NCI-H187 (cell line): ENCODE measurements at places on chromosomes 1 and 21.
A peak's percentile ranks its signal among the peaks of the same experiment; 100 is the strongest.

- DNase-seq, result no peak
These were observed 3.0 kb upstream of the SMYD2 start for GRCh38 chr1:214277704-214278635.

GRCh38 chr1:65525266-65526048, 105.0 kb downstream of the LEPR start:
- no peak for DNase-seq

DNA sequence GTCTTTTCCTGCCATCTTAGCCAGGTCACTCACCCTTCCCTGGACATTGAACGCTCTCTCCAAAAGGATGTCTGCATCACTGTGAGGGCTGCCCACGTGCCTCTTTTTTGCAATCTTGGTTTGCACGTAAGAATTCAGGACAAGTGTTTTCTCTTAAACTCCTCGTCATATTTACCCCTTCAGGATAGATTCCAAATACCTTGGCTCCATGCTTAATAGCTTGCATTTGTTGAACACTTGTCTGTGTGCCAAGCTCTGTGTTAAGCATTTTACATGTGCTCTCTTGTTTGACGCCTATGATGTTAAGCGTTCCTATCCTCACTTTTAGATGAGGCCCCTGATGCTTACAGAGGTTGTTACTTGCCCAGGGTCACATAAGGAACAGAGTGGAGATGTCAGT, 29.8 kb downstream of the RCSD1 start:
- no peak for DNase-seq

- no peak for DNase-seq
These were observed 64.7 kb downstream of the JAK1 start for GRCh38 chr1:64901663-64902062.

GRCh38 chr1:107706182-107706581, 258.8 kb downstream of the VAV3 start:
- no peak for DNase-seq

GRCh38 chr1:193626695-193627094, 440.3 kb upstream of the B3GALT2 start:
- DNase-seq, result no peak

GRCh38 chr1:234141006-234141405, 232.2 kb upstream of the COA6 start:
- DNase-seq, result no peak

- no peak for DNase-seq
These were observed 102.1 kb downstream of the LMX1A start for GRCh38 chr1:165254376-165254775.

GRCh38 chr1:204829133-204829825, 41.4 kb upstream of the NFASC start:
- DNase-seq, result peak; percentile 24

DNA sequence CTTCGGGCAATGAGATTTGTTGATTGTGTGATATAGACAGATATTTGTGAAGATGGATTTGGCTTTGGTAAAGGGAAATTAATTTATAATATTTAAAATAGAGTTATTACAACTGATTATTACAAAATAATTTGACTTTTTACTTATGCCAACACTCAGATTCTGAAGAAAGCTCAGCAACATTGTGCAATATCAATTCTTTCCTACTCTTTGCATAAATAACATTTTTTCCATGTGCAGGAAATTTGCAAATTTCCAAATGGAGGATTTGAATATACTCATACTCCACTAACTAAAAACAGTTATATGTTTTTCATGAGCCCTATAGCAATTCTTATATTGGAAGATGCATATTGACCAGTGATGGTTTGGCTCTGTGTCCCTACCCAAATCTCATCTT, 676.4 kb upstream of the ADAMTS5 start:
- DNase-seq, result no peak

- no peak for DNase-seq
These were observed 18.5 kb downstream of the TNFRSF1B start for GRCh38 chr1:12185036-12185917.

- DNase-seq, result no peak
These were observed 14.5 kb downstream of the CFHR4 start for GRCh38 chr1:196902344-196902743.

DNA sequence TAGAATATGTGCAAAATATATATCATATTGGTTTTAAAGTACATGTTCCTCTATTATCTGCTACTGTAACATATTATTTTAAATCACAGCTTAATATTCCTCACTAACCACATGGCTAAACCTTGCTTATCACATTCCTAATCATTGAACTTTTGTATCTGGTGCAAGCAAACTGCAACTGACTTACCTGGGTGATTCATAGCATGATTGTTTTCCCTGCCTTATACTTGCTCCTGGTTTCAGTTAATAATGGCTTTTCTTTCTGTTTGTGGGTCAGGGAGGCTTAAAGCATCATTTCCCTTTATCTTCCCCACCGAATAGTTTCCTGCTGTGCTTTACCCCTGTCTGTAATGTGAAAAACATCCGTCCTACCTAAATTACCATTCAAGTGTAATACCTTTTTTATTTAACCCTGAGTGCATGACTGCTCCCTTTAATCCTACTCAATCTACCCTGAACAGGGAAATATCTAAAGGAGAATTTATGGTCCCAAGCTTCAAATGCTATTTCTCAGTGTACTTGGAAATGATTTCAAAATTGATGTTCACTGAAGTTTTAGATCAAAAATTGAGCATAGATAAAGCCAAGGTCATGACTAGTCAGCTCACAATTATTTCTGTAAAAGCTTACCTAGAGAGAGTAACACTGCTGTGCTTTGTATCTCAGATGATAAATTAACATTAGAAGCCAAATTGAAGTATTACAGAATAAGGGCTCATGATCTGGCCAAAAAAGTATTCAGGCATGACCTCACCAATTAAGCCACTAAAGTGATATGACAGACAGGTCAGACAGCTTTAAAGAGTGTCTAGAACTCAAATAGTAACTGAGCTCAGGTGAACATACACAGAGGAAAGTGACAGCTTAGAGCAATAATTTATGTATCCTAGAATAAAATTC, 507.1 kb downstream of the BRINP3 start:
- no peak for DNase-seq

DNA sequence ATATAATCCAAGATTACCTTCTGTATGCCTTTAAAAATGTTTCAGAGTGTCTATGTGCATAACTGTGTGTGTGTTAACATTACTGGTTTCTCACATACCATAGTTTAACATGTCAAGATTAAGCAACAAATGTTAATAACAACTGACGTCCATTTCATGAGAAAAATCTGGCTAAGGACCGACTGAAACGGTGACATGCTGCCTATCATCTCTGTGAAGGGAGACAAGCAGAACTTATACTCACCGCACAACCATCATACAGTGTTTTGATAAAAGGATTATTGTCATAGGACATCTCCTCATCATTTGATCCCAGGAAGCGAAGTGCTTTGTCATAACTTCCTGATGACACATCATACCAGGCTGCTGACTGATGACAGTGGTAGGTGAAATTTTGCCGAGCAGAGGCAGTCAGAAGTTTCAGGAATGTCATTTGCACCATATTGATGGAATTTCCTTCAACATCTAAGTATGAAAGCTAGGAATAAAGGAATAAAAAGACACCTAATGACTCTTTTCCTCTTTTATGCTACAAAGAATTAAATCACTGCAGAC, 228.8 kb downstream of the COL11A1 start:
- no peak for DNase-seq

DNA sequence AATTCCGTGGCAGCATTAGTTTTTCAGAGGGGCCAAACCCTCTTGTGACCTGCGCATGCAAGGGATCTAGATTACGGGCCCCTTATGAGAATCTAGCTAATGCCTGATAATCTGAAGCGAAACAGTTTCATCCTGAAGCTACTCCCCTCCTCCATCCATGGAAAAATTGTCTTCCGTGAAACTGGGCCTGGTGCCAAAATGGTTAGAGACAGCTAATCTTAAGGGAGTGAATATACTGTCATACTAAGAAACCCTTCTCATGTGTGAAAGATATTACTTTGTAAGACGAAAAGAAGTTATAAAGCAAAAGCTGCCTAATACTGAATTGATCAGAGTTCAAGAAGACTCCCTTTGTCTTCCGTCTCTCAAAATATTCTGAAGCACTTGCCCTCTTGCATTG, 166.3 kb downstream of the DUSP10 start:
- DNase-seq, result no peak

DNA sequence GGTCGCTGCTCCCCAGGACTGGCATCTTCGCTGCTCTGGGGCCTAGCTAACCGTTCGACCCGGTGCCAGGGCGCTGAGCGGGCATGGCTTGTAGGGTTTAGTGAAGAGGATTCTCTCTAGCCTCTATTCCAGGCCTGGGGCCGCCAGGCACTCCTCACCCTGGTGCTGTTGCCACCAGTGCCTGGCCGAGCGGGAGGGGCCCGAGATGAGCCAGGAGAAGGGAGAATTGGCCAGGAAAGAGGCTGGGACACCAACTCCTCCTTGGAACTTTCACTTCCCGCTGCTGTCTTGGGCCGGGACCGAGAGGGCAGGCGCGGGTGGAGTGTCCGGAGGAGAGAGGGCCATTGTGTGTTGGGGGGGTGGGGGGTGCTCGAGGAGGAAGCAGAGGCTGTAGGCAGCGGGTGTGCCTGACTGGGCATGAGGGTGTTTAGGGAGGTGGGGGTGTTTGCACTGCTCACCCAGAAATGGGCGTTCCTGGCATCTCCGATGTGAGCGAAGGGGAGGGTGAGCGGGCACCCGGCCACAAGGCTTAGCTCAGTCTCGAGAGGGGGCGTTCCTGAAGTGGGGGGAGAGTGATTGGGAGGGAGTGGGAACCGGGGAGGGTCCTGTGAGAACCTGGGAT, 772 bp downstream of the ADAM15 start:
- DNase-seq, result peak; percentile 54

DNA sequence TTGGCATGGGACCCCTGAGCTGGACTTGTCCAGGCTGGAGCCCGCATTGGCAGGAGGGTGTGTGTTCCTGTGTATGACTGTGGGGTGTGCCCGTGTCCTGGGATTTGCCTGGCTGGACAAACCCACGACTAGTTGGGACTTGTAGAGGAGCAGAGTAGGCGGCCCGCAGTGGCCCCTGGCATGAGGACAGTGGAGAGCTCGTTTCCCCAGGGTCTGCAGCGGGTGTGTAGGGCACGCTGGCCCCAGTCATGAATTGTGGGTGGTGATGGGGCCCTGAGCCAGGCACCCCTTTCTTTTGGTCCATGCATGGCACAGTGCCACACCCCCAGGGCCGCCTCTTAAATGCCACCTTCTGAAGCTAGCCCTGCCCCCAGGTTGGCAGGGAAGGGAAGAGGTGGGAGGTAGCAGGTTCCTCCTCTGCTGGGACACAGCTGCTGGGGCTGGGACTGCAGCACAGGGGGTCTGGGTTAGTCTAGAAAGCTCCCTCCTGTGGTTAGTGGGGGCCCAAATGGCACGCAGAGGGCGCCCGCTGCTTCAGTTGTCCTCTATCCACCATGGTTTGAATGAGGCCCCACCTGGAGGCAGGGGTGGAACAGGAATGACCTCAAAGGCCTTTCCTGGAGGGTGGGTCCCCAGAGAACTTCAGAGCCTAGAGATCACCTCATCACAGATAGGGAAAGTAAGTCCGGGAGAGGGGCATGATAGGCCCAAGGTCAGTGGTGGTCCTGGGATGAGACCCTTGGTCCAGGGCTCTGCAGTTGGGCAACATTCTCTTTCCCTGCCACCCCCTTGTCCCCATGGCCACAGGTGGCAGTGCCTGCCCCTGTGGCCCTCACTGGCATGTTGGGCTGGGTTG, 4.1 kb downstream of the CROCC start:
- DNase-seq, result no peak

DNA sequence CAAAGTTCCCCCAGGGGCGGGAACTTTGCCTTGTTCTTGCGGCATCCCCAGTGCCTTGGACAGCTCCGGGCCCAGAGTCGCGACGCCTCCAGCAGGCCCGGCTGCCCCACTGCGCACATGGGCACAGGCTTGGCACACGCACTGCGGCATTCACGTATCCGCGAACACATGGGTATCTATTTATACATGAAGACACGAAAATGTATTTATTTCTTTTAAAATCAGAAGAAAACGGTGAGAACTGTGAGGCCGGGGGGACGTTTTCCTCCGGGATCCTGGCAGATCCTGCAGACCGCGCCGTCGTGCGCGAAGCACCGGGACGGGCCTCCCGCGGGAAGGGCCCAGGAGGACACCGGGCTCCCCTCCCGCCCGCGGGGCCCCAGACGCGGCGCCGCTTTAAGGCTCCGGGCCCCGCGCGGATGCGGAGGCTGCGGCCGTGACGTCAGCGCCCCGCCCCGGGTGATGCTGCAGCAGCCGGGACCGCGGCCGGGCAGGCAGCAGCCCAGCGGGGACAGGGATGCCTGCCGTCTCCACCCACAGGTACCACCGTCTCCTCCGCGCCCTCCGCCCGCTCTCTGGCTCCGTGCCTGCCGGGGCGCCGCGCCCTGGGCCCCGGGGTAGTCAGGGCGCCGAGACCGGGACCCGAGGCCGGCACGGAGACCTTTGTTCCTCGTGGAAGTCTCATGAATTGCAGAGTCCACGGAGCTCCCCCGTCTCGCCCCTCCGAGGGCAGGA, at the start of gene SLC45A1:
TSS of gene SLC45A1 (plus strand) at position 468 of the 735 bp plus-strand sequence. CDS start 6,216 bp downstream, outside the sequence.
- no peak for DNase-seq

DNA sequence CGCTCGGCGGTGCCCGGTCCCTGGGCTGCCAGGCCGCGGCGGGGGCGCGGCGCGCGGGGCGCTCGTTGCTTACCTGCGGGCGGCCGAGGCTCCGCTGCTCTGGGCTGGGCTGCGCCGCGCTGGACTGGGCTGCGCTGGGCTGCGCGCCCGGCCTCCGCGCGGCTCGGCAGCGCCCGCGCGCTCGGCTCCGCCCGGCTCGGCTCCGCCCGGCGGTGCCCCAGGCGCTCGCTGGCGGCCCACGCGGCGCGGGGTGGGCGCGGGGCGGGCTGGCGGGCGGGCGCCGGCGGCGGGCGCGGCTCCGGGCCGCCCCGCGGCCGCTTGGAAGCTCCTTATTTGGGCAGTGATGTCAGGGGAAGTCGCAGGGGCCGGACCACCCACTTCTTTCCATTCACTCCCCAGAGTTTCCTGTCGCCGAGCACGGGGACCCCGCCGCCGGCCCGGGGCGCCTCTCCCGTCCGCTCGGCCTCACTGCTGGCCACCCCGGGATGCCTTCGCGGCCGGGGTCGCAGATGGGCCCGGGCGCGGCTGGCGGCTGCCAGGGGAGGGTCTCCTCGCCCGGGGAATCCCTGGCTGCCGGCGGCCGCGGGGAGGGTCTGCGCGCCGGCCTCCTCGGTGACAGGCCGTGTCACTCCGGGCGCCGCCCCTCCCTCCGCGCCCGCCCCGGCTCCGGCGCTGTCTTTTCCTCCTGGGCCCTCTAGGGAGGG, 177.7 kb upstream of the EDN2 start:
- DNase-seq, result no peak

DNA sequence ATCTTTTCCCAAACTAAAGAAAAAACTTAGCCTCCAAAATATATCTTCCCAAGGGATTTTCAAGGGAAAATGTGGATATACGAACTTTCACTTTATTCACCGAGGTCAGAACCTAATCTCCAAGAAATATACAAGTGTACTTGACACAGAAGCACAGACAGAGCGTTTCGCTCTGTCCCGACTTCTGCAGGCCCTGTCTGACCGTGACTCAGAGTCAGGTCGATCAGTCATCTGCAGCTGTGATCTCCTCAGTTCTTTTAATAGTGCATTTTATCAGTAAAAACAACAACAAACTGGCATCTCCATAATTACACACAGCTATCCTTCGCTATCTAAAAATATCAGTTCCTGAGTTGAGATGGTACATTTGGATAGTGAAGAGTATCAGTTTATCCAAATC, 226.6 kb downstream of the TM2D1 start:
- no peak for DNase-seq

- DNase-seq, result no peak
These were observed 280.5 kb upstream of the CAMK1G start for GRCh38 chr1:209302779-209303568.
